Brain pericyte (primary cell): ENCODE measurements at places on chromosomes 4 and X.

- DNase-seq, result no peak
Measured at GRCh38 chr4:157702831-157703230, 470.0 kb downstream of the GASK1B start.

GRCh38 chr4:128600410-128600809 lies 209.1 kb upstream of the JADE1 start:
- DNase-seq, result peak; percentile 10

- DNase-seq, result no peak
Measured at GRCh38 chrX:38806875-38807621, 5.8 kb downstream of the MID1IP1 start.

- no peak for DNase-seq
Measured at GRCh38 chr4:122458625-122459024, 2.1 kb upstream of the IL2 start.

- DNase-seq, result no peak
Measured at GRCh38 chr4:67459164-67459563, 86.1 kb downstream of the CENPC start.

DNA sequence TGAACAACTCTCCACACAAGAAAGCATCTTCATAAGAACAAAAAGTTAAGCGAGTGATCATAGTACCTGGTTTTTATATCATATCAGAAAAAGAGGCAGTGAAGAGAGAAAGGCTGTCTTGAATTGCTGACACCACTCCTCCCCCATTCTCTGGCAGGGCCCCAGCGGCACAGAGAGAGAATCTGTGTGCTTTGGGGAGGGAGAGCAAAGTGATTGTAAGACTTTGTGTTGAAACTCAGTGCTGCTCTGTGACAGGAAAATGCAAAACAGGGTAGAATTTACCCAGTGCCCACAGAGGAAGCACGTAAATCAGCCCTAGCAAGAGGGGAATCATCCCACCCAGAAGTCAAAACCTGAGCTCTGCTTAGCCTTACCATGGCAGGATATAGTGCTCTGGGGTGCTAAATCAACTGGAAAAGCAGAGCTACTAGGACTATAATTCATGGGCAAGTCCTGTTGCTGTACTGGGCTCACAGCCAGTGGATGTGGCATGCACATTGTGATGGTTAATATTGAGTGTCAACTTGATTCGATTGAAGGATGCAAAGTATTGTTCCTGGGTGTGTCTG lies 174.6 kb downstream of the PRR32 start:
- DNase-seq, result no peak

- no peak for DNase-seq
Measured at GRCh38 chr4:55608591-55608990, 16.5 kb upstream of the PDCL2 start.

GRCh38 chr4:113977526-113977855 lies 2.0 kb downstream of the ARSJ start:
- DNase-seq, result no peak

GRCh38 chr4:99652596-99653436 lies 4.8 kb downstream of the C4orf54 start:
- no peak for DNase-seq

DNA sequence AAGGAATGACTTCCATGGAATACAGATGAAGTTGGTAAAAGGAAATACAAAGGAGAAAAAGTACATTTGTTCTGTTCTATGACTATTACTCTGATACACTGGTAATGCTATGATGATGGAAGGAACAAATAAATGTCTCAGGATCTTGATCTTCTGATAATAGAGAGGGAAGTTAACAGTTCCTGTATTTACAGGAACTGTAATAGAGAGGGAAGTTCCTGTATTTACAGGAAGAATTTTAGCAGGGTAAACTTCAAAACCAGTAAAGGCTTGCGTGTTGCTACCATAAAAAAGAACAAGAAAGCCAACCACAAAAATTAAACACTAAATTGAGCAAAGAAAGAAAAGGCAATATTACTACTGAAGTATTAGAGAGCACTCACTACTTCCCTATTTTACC lies 91.7 kb upstream of the HPGD start:
- no peak for DNase-seq

GRCh38 chr4:100421361-100421978 lies 96.4 kb downstream of the EMCN start:
- DNase-seq, result no peak

GRCh38 chr4:41509451-41509866 lies 28.5 kb upstream of the LIMCH1 start:
- DNase-seq, result no peak

- DNase-seq, result no peak
Measured at GRCh38 chrX:116318672-116319071, 117.7 kb upstream of the SLC6A14 start.

- no peak for DNase-seq
Measured at GRCh38 chr4:86334020-86334750, 25.7 kb downstream of the MAPK10 start.

GRCh38 chr4:121307445-121308327 lies 73.1 kb downstream of the QRFPR start:
- DNase-seq, result no peak

- DNase-seq, result no peak
Measured at GRCh38 chr4:24303926-24304325, 280.4 kb downstream of the DHX15 start.

DNA sequence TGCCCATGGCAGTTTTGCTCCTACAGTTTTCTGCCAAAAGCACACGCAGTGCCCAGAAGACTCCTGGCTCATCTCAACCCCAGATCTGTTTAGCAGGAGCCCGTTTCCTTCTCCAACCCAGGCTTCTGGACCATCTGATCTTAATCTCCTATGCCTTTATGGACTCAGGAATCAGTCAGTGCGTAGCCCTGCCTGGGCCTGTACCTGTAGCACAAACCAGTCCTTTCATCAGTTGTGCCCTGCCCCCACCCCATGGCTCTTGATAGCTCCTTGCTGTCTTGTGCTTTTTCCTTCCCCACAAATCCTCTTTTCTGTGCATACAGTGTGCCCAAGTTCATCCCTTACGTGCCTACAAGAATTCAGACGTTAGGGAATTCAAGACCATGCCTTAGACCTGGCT lies 1.5 kb downstream of the ZNF718 start:
- DNase-seq, result no peak

DNA sequence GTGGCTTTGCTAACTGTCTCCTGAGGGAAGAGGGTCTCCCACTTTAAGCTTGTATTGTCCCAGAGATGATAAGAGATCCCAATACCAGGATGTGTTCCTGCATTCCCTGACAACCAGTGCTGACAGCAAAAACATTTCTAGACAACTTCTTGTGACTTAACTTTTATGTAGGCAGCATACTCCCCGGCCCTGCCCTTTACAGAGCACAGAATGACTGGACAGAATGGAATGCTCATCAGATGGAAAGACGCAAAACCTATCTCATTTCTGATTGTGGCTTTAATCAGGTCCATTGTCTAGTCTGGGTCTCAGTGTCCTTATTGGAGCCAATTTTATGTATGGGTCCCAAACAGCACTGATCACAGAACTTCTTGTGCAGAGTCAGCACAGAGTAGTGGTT lies 18.2 kb upstream of the PLAC1 start:
- DNase-seq, result no peak

DNA sequence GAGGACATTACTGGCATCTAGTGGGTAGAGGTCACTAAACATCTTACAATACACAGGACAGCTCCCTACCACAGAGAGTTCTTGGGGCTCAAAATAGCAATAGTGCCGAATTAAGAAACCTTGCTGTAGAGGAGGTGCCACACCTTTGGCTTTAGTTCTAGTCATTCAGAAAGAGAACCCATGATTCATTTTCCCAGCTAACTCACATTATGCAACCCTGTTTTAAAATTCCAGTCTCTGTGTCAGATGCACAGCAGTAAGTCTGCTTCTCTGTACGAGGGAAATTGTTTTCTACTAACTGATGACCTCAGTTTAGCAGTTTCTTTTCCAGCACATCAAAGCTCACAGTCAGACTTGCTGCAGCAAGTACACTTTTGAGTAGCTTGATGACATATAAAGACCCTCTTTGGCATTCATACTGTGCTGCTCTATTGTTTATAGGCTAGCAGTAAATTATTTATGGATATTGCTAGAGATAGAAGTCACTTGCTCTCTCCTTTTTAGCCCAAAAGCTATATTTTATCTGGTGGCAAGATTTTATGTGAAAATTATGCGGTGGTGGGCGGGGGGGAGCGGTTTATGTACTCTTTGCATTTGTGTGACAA lies 487.8 kb upstream of the MAGEB18 start:
- DNase-seq, result no peak

- DNase-seq, result no peak
Measured at GRCh38 chr4:185693548-185694215, 118.3 kb downstream of the SORBS2 start.

- DNase-seq, result no peak
Measured at GRCh38 chr4:186108391-186108790, 3.9 kb downstream of the FAM149A start.

- no peak for DNase-seq
Measured at GRCh38 chrX:110146521-110146920, 143.6 kb downstream of the TMEM164 start.

- DNase-seq, result no peak
Measured at GRCh38 chr4:149980121-149980682, 98.0 kb upstream of the DCLK2 start.

DNA sequence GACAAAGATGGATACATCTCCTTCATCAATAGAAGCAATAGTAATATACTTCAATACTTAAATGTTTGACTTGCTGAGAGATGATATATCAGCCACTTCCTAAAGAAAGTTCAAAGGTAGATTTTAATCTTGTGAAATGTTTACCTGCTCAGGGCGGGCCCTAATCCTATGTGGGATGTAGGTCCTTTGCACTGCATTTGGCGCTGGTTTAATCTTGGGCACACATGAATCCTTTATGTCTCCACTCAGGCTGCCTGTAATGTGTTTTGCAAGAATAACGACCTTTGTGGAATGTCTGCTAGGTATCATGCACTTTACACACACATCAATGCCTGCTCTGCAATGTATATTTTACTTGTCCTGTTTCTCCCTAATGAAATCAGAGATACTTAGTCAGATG lies 368.7 kb downstream of the GBA3 start:
- DNase-seq, result no peak

- DNase-seq, result no peak
Measured at GRCh38 chr4:39976945-39977488, 694 bp downstream of the PDS5A start.

GRCh38 chr4:166414431-166414830 lies 541.4 kb downstream of the TLL1 start:
- no peak for DNase-seq

DNA sequence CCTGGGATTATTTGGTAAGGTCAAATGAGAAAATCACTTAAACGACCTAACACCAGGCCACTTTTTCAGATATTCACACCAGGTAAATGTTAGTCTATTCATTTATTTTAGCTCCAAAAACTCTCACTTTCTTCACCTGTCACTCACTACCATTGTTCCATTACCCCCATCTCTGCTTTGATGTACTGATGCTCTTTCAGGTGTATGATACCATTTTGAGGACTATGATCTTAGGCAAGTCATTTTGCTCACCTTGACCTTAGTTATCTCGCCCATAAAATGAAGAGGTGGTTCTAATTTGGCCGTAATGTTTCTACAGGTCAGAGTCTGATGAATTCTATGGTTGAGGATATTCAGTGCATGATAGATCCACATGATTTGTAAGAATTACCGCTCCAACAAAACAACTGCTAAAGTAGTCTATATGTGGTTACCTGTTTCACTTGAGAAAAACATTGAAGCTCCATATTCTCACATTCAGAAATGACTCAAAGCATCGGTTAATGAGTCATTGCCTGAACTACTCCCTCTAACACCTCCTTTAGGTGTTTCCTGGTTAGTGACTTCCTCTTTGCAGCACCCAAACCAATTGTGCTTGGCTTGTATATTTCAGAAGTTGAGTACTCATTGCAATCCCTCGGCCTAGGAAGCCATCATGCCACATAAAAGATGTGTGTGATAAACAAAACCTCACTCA lies 4.5 kb downstream of the DTHD1 start:
- no peak for DNase-seq

GRCh38 chr4:71765350-71765749 lies 18.5 kb downstream of the GC start:
- no peak for DNase-seq

GRCh38 chrX:118740276-118740889 lies 13.0 kb downstream of the IL13RA1 start:
- no peak for DNase-seq

DNA sequence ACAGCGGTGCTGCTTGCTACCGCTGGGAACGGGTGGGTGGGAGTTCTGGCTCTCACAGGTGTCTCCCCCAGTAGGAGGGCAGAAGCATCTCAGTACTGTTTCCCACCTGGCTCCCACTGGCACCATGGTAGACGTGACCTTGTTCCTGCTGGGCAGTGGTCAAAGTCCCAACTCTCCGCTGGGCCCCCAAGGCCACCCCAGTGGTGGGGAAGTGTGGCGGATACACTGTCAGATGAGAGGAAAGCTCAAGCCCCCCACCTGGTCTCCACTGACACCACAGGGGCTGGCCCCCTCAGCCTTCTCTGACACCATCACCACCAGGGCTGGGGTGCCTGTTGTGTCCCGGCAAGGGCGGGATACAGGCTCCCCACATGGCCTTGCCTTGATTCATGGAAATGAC lies 24.6 kb downstream of the LETM1 start:
- DNase-seq, result no peak

DNA sequence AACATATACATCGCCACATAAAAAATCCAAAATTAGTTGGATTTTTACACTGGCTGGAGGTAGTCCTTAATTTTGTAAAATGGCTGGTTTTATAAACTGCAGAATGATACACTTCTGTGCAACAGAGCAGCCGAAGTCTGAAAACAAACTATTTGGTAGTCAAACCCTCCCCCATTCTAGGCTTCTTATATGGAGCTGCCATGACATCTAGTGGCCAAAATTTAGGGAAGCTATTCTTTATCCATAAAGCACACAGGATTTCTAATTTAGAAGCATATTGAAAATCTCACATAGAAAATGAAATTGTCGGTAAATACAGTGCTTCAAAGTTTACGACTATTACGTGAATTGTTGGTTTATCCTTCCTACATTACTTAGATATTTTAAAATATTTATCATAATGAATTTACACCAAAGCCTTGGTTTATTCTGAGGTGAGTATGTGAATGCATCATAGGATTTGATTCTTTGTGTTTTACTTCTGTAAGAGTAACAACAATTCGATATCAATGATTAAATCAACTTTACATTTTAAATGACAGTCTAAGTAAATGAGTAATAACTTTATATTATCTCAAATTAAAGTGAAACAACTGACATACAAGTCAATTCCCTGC lies 113.4 kb upstream of the FAM241A start:
- DNase-seq, result peak; percentile 2

GRCh38 chr4:159235779-159236368 lies 133.0 kb downstream of the RAPGEF2 start:
- DNase-seq, result no peak

GRCh38 chrX:29867971-29868370 lies 347.4 kb upstream of the MAGEB2 start:
- no peak for DNase-seq

DNA sequence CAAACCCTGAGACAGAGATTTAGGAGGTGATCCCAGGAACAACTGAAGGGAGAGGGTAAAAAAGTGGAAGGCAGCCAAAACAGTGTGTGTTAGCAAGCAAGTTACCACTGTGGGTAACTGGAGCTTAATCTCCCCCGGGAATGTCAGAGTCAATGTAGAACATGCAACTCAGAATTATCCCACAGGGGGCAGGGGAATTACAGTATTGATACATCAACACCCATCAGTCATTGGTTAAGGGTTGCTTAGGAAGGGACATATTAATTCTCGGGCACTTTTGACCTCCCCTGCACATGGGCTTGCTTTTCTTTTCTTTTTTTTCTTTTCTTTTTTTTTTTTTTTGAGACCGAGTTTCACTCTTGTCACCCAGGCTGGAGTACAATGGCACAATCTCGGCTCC lies 29.3 kb downstream of the CXorf58 start:
- no peak for DNase-seq

GRCh38 chr4:10084651-10085358 lies 31.8 kb downstream of the WDR1 start:
- no peak for DNase-seq
